ENCODE measurements at places on chromosomes 16 and 17. TPM values are rescaled to one million over a fixed set of nuclear protein-coding genes. Genes with fewer than 3 reads are reported as not detected.

DNA sequence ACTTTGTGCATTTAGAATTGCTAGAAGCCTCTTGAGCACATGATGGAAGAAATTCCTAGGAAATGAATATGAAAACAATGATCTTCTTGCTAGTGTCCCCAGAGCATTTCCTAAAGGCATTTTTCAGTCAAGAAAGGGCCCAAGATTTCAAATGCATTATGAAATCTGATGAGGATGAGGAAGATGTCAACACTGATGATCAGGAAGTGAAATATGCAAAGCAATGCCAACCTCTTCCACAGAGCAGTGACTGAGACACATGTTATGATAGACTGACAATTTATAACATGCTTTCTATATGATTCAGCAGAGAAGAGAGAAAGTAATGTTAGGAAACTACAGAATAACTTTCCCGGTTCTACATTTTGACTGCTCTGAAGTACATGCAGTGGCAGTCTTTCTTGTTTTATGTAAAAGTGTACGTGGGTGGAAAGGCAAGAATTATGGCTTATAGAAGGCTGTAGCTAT, 859.1 kb upstream of the GOT2 start:
- no peaks in the 10 kb centered on the region for H3K36me3 ChIP-seq
- no peak overlapping the region for H3K4me3 ChIP-seq
- no peak for DNase-seq
- no peaks in the 10 kb centered on the region for H3K4me1 ChIP-seq
- no peaks in the 10 kb centered on the region for H3K27me3 ChIP-seq

- no peak overlapping the region for H3K27ac ChIP-seq
- DNase-seq = no peak
- no peaks in the 10 kb centered on the region for H3K27me3 ChIP-seq
- H3K36me3 ChIP-seq = no peaks in the 10 kb centered on the region
These were observed 139.5 kb downstream of the BCAS3 start for GRCh38 chr17:60817192-60817591.

Gene SPECC1
- 126 TPM for total RNA-seq

Gene KRT34
- total RNA-seq = not detected

All from transverse colon (tissue), 4 donors.